ENCODE measurements at places on chromosomes 2 and 18.
A peak's percentile ranks its signal among the peaks of the same experiment; 100 is the strongest.

DNA sequence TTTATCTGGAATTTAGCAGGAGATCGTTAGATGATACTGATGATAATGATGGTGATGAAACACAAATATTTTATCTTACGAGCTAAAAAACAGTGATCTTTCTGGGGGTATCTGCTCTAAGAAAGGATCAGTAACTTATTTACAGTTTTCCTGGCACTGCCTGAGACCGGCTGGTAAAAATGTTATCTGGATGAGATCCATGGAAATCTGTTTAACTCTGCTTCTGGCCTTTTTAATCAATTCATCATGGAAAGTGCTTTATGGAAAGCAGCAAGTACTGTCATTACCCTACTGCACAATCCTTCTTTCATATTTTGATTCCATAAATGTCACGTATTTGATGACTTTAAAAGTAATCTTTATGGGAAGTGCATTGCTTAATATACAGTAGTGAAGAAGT, 612.7 kb upstream of the GCFC2 start:
- no peak for DNase-seq

GRCh38 chr2:31337197-31337596, 77.3 kb downstream of the XDH start:
- no peak for DNase-seq

DNA sequence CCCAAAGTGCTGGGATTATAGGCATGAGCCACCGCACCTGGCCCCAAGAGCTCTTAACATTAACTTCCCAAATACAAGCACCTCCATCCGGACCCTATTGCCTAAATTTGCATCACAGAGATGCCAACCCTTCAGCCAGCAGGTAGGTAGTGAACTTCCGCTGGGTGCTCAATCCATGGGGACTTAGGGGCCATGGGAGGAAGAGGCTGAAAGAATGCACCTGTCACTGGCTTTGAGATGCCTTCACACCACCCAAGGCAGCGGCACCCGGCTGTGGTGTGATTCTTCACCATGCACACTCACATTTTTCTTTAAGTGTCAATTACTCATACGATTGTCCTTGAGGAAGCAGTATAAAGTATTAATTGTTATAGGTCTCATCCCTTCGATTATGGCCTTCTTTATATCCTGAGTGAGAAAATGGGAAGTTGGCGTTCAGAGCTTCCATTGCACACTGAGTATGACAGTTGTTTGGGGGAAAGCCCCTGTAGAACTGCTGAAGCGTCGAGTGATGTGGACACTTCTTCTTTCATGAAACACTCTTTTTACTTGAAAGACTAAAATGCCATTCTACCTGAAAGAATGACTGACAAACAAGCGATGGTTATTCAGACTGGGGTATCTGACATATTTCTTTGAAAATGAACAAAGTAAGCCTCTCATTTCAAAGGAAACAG, 51.8 kb upstream of the BIN1 start:
- DNase-seq, result no peak

DNA sequence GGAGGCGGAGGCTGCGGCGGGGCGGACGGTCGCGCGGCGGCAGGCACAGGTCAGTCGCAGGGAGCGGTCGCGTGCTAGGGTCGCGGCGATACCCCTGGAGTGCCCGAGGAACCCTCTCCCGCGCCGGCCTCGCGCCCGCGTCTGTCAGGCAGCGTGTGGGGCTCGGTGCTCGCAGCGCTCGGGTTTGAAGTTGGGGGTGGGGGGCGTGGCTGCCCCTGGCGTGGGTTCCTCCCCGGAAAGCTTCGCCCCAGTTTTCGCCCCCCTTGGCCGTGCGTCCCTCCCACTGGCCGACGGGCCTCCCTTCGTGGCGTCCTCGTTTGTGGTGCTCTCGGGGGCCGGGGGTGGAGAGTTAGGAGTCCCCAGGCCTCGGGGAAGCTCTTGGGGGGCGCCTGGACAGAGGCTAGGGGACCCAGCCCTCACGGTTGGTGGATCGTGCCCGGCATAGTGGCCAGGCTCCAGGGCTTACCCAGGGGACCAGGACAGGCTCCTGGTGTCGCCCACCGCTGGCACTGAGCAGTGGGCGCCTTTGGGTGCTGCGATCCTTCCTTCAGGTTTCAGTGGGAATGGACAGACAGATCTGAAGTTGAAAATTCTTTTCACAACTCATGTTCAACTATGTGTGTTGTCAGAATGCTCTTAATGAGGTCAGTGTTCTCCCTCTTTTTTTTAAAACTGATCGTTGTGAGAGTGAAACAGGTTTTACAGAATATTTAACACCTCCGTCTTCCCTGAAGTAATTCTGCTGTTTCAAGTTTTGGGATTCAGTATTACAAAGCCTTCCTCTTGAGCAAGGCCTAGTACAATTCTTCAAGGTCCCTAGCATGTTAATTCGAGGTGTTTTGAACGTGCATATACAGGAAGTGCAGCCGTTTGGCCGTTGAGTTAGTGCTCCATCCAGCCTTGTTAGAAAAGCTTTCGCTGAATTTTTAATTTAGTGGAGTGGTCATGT, 604 bp downstream of the RALBP1 start:
- DNase-seq, result peak; percentile 53

- no peak for DNase-seq
Measured at GRCh38 chr2:206311026-206311425, 36.6 kb downstream of the ZDBF2 start.

DNA sequence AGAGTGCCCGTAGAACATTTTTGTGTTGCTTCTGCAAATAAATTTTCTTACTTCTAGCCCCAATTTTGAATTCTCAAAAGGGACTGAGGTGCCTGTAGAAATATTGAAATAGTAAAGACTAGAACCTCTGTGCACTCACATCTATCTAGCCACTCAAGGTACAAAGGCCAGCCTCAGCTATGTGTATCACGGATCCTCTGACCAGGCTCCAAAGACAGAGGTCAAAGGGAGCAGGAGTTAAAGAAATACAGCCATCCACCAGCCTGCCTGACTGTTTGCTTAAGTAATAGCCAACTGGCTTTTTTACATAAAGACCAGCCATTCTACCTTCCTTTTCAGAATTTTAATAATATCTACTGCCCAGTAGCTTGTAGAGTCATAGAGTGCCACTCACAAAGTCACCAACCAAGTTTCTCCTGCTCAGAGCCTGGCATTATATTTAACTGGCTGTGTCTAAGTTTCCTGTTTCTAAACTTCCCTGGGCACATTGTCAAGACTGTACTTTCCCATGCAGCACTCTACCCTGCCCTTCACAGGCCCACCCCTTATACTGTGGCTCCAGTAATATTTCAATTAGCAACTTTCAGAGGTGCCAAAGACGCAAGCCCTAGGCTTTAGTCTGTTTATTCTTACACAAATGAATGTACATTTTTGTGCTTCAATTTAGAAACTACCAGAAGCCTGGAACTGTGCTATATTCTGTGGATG, 338.3 kb upstream of the NT5C1B start:
- DNase-seq, result no peak

DNA sequence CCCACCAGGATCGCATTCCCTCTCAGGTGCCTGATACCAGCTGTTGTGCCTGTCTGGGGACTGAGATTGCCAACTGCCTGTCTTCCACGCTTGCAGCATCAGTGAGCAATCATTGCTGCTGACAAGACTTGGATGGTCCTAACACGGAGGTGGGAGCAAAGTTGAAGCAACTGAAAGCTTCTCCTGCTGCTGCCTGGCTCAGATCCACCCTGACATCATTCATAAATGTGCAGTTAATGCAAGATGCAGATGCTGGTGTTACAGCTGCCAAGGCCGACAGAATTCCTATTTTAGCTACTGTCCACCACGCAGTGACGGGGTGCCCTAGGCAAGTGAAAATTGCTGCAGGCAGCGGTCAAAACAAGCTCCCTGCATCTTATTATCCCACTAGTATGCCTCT, 131.4 kb downstream of the VWC2L start:
- DNase-seq, result no peak

- DNase-seq, result peak; percentile 91
Measured at GRCh38 chr2:219298759-219299371, 10.3 kb downstream of the PTPRN start.

DNA sequence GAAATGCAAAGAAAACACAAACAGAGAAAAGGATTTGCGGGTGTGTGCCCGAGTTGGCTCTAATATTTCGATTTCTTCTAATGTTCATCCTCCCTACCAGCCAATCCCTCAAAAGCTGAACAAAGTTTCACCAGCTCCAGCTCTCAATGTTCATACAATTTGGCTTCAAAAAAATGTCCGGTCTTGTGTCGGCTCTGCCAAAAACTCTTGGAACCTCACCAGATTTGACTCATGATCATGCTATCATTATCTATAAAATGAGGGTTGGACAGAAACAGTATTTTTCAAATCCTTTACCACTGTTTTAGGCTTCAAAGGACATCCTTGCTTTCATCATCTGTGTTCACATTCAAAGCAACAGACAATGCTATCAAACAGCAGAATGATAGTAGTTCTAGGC, 88.2 kb downstream of the CRACDL start:
- no peak for DNase-seq

DNA sequence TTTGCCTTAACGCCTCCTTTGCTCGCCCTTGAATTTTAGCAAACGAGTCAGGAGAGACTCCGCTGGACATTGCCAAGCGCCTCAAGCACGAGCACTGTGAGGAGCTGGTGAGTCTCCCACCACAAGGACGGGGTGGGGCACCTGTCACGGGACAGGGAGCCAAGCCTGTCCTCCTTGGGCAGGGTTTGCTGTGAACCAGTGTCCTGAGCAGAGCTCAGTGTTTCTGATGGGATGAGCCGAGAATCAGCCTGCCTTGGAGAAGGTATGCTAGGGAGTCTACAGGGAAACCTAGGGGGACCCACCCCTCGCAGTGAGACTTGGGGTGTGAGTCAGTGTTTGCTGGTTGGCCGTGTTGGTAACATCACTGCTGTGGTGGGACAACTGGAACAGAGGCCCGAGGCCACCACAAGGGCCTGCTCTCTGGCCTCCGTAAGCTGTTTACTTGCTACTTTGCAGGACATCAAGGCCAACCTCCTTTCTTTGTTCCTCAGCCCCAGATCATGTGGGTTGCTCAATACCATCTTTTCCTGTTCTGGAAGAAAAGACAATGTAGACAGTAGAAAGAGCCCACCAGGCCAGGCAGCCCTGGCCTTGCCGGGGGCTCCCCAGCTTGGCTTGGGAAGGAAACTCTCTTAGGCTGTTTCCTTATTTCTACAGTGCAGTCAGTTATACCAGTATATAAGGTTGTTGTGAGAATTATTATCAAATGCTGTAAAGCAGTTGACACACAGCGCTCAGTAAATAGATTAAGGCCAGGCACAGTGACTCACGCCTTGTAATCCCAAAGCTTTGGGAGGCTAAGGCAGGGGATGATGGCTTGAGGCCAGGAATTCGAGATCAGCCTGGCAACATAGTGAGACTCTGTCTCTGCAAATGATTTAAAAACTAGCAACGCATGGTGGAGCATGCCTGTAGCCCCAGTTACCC, 42.4 kb downstream of the ITGB1BP1 start:
- DNase-seq, result peak; percentile 30

DNA sequence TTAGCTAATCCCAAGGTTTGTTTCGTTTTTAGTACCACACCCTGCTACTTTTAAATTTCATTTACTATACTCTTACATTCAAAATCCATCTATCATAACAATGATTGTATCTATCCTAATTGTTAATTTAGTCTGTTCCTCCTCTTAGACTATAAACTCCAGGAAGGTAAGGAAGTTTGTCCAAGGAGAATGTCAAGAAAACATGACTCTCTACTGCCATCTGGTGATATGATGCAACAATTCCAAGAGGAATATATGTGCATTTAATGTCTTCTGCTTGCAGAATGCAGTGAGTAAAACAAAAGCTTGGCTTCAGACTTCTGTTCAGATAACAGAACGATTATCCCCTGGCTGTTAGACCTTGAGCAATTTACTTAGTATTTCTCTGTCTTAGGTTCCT, 1267.1 kb downstream of the LRP1B start:
- peak; percentile 20 for DNase-seq

DNA sequence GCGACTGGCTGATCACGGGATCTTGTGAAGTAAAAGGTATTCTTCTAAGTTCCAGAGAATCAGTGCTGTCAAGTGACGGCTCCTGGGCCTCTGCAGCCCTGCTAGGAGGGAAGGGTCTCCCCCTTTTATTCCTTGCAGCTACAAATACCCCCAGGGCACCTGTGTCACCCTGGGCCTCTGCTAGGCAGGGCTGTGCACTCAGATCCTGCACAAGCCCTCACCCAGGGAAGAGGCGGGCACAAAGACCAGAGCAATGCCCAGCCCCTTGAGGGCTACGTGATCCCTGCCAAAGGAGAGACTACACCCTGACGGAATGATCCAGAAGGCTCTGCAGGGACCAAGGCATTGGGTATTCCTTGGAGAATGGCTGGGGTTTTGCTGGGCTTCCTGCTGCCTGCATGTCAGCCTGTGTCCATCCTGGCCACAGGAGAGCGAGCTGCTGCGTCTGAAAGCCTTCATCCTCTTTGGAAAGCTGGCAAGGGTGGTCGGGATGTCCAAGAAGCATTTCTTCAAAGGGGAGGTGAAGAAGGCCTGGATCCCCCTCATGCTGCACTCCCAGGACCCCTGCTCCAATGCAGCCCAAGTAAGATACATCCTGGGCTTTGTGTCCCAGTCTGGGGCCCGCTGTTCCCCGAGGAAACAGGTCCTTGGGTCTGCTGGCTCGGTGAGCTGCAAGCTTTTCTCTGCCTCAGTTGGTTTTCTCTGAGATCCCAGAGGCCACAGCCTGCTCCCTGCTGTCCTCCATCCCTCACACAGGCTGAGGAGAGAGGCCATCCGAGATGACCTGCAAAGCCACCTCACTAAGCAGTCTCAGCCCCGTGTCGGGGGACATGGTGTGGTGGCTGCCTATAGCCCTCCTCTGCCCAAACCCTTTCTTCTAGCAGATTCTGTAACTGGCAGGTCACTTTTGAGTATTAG, 24.9 kb downstream of the HJURP start:
- no peak for DNase-seq

DNA sequence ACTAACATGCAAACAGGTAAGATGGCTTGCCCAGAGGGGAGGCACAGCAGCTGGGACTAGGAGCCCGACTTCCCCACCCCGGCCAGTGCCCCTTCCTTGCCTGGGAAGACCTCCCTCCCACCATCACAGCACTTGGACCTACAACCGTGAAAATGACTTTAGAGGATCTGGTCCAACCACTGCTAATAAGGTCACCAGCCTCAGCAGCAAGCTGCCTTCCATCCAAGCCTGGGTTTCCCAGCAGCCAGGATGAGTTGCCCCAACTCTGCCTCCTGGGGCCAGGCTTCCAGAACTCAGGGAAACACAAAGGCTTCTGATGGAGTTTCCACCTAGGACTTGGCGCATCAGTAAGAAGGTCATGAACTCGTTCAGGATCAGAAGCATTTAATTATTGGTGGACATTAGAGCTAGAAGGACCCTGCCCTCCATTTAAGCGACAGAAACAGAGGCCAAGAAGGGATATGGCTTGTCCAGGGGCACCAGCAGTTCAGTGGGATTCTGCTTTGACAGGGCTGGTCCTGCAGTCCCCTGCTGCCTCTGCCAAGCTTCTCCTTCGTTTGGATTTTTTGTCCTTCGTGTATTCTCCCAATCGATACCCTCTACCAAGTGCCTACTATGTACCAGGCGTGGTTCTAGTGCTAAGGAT, 403.0 kb upstream of the ID2 start:
- no peak for DNase-seq

DNA sequence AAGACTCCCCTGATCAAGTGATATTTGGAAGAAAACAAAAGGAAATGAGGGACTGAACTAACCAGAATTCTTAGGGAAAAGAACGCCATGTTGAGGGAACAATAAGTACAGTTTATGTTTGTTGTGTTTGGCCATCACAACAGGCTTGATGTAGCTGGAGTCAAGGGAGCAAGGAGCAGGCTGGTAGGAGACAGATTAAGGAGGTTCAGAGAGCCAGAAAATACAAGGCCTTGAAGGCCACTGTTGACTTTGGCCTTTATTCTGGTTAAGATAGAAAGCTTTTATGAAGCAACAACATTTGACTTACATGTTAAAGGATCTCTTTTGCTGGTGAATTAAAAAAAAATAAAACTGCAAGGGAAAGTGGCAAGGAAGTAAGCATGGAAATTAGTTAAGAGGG, 754.1 kb upstream of the SLC8A1 start:
- no peak for DNase-seq

Measured in RWPE1 (cell line).